Endothelial cell of umbilical vein (primary cell): ENCODE measurements at places on chromosomes 3 and 15. TPM values are rescaled to one million over a fixed set of nuclear protein-coding genes. Genes with fewer than 3 reads are reported as not detected.

DGKG gene
- polyA plus RNA-seq: not detected in 2 replicates

POLG gene
- polyA plus RNA-seq: 33.8 and 36.6 TPM in 2 replicates

SEMA5B gene
- polyA plus RNA-seq: not detected in 2 replicates

EFCC1 gene
- polyA plus RNA-seq: 1.3 and 1.6 TPM in 2 replicates

PP2D1 gene
- polyA plus RNA-seq: not detected in 2 replicates

NDUFB5 gene
- polyA plus RNA-seq: 17.2 and 48.2 TPM in 2 replicates

P3H2 gene
- polyA plus RNA-seq: 5.8 and 6.8 TPM in 2 replicates

GXYLT2 gene
- polyA plus RNA-seq: 0.05 and 0.07 TPM in 2 replicates

CLDN11 gene
- 147 and 178 TPM in 2 replicates for polyA plus RNA-seq

DPH6 gene
- 4.6 and 6.0 TPM in 2 replicates for polyA plus RNA-seq

ZNF502 gene
- 0.86 and 1.0 TPM in 2 replicates for polyA plus RNA-seq

EXD1 gene
- polyA plus RNA-seq: not detected in 2 replicates

OIP5 gene
- 11.8 and 11.9 TPM in 2 replicates for polyA plus RNA-seq

CCDC39 gene
- polyA plus RNA-seq: not detected in 2 replicates

REC114 gene
- not detected in 2 replicates for polyA plus RNA-seq

MORF4L1 gene
- 135 and 164 TPM in 2 replicates for polyA plus RNA-seq

TRIM42 gene
- not detected in 2 replicates for polyA plus RNA-seq

CSTA gene
- polyA plus RNA-seq: not detected in 2 replicates

LSMEM2 gene
- not detected in 2 replicates for polyA plus RNA-seq

STRA6 gene
- not detected in 2 replicates for polyA plus RNA-seq

PIK3CA gene
- 2.8 and 4.2 TPM in 2 replicates for polyA plus RNA-seq

RLBP1 gene
- not detected in 2 replicates for polyA plus RNA-seq

CASR gene
- polyA plus RNA-seq: not detected in 2 replicates

RTP3 gene
- 0.06 TPM in 1 of 2 replicates, not detected in the other for polyA plus RNA-seq

TUSC7 gene
- not detected in 2 replicates for polyA plus RNA-seq

CDHR4 gene
- polyA plus RNA-seq: 0.19 TPM in 1 of 2 replicates, not detected in the other

SLC28A1 gene
- not detected in 2 replicates for polyA plus RNA-seq

SERPINI2 gene
- not detected in 2 replicates for polyA plus RNA-seq

DNAH1 gene
- polyA plus RNA-seq: 6.0 and 7.4 TPM in 2 replicates
